NCI-H774 (cell line): ENCODE measurements at places on chromosomes 7 and 10.

GRCh38 chr10:79289801-79290200, 57.5 kb upstream of the PPIF start:
- DNase-seq = no peak

- DNase-seq = peak; percentile 4
Measured at GRCh38 chr7:103343758-103344452, 662 bp downstream of the DNAJC2 start.

DNA sequence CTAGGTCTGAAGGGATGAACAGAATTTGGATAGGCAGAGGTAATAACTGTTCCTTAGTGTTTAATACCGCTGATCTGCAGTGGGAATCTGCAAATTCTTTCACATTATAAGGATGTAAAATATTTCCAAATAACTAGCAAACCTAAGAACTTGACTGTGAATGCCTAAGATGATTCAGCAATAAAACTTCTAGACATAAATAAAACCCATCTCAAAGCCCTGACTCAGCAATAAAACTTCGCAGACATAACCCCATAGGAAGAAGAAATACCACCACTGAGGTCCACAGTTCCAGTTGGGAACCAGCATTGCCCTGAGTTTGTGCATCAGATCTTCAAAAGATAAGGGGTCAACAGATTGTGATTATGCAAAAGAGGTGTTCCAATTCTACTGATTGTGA, 354.2 kb downstream of the GFRA1 start:
- no peak for DNase-seq

DNA sequence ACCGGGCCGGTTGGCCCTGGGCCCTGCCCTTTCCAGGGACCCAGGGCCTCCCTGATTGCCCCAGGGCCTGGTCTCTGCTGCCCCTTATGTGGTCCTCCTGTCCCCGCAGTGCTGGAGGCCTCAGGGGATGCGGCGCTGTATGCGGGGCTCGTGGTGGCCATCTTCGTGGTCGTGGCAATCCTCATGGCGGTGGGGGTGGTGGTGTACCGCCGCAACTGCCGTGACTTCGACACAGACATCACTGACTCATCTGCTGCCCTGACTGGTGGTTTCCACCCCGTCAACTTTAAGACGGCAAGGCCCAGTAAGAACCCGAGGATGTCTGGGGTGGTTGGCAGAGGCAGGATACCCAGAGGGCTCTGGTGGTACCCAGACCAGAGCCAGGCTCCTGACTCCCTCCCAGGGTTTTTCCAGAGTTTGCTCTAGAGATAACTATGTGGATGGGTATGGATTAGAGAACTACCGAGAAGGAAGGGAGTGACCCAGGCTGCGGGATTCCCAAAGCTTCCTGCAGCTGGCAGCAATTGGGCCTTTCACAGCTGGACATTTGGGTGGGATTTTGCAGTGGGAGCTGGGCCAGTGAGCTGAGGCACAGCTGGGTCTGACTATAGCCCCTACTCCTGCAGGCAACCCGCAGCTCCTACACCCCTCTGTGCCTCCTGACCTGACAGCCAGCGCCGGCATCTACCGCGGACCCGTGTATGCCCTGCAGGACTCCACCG, 28.1 kb upstream of the SLC29A3 start:
- DNase-seq = no peak

DNA sequence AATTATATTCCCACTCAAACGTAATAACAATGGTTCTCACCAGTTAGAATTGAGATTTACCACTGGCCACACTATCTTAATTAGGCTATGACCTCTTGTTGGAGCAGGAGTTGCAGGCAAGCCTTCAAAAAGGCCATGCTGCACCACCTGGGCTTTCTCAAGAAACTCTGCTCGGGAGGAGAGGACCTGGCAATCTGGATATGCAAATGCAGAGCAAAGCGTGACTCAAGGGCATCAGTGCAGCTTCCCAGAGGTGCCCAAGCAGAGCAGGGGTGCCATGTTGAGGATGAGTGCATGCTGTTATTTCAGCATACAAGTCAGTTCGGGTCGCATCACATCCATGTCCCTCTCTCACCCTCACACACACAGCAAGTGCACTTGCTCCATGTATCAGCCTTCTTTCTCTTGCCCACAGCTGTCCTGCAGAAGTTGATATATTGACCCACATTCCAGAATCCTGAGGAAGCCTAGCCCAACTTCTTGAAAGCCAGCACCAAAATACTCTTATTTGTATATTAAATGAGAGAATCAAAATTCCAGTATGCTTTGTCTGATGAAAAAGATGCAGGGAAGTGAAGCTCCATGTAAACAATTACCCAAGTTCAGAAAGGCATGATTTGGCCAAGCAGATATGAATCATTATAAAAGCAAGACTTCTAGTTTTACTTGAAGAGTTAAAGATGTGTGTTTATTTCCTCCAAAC, 55.7 kb upstream of the IL6 start:
- DNase-seq = no peak

DNA sequence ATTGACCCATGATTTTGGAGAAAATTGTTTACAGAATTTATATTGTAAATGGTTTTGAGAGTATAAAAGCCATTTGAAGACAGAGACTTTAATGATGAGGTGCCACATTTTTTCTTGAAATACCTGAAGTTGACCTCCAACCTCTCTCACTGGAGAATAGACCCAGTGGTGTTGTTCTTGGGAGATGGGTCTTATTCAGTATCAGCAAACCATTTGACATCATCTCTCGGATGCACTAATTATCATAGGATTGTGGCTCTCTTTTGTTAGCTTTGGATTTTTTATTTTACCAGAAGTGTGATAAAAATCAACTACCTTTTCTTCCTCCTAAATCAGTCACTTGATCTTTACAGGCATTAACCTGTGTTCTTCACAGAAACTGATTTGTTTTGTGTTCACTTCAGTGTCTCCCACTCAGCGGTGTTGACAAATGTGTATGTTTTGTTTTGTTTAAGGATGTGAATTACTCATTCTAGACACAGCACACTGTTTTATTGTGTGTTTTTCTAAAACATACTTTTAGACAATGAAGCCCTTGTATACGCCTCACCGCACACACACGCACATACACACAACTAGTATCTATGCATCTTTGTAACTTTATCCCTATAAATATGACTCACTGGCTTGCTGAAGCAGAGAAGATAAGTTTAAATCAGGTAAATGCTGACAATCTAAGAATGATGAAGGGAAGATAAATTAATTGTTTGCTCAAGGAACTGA, 455.6 kb downstream of the INHBA start:
- peak; percentile 48 for DNase-seq

- DNase-seq = no peak
Measured at GRCh38 chr7:107643938-107644308, 16.7 kb upstream of the SLC26A4 start.

DNA sequence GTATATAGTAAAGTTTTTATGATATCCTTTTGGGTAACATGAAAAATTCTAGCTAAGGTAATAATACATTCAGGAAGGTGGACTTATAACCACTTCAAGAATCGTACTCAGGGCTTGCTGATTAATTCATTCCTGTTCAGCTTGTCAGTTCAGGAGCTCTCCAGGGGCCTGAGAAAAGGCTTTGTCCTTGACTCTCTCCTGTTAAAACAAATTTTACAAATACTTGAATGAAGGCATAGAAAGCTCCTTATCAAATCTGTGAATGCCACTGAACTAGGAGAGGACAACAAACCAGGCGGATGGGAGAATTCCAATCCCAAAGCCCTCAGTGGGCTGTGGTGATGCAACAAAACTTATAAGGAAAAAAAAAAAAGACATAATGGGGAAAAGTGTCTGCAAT, 354.5 kb upstream of the ZMIZ1 start:
- no peak for DNase-seq

DNA sequence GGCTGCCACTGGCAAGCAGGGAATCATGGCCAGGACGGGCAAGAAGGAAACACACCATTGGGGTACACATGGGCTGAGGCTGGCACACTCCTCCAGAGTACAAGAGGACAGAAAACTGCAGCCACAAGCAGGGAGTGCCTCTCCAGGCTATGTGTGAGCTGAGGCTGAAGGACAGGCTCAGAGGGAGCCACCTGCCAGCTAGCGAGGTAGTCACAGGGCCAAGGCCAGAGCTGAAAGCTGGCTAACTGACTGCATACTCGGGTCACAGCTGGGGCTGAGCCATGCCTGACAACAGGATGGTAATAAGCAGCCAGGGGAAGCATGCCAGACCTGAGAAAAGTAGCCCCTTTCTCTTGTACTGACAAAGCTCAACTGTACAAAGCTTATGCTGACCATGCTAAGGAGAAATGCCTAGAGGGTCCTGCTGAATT, 52.0 kb downstream of the KIF5B start:
- no peak for DNase-seq

GRCh38 chr10:78215645-78216044, 182.0 kb downstream of the RPS24 start:
- DNase-seq = no peak

- DNase-seq = no peak
Measured at GRCh38 chr7:157628456-157628855, 291.7 kb downstream of the DNAJB6 start.

DNA sequence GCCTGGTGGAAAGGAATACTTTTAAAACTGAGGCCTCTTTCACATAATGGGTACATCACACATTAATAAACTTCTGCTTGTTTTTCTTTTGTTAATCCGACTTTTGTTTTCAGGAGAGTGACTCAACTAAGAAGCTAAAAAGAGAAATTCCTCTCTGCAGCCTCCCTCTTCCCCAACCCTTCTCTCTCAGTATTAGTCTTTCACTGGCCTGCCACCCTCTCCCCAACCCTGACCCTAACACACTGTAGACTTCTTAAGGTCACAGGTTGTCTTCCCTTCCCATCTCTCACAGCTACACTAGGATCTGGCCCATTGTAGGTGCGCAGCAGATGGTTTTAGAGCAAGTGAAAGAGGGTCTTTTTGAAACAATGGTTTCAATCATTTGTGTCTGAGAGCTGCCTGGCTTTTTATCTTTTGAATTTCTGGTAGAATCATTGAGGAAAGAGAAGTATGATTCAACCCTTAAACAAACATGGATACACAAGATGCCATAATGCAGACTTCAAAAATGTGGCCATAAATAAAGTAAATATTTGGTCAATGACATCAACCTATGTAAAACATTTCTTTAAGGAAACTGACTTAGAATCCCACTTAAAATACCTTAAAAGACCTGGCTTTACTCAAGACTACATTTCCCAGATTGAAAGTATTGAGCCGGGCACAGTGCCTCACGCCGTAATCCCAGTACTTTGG, 17.9 kb upstream of the FFAR4 start:
- DNase-seq = no peak

DNA sequence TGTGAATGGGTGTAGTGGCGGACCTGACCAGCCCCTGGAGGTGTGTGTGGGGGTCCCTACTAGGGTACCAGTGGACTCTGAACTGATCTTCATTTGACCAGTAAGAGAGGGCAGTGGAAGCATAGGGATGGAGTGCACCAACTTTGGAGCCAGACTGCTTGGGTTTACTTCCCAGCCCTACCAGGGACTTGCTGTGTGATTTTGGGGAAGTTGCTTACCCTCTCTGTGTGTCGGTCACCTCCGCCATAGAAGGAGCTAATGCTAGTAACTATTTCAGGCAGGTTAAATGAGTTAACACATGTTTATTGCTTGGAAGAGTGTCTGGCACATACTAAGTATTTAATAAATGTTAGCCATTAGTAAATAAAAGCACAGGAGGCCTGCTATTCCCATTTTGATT, 6.6 kb downstream of the ADCYAP1R1 start:
- DNase-seq = no peak

GRCh38 chr7:74230446-74231231, 20.8 kb downstream of the LAT2 start:
- DNase-seq = no peak

GRCh38 chr7:77606562-77606961, 69.5 kb downstream of the PTPN12 start:
- DNase-seq = no peak

DNA sequence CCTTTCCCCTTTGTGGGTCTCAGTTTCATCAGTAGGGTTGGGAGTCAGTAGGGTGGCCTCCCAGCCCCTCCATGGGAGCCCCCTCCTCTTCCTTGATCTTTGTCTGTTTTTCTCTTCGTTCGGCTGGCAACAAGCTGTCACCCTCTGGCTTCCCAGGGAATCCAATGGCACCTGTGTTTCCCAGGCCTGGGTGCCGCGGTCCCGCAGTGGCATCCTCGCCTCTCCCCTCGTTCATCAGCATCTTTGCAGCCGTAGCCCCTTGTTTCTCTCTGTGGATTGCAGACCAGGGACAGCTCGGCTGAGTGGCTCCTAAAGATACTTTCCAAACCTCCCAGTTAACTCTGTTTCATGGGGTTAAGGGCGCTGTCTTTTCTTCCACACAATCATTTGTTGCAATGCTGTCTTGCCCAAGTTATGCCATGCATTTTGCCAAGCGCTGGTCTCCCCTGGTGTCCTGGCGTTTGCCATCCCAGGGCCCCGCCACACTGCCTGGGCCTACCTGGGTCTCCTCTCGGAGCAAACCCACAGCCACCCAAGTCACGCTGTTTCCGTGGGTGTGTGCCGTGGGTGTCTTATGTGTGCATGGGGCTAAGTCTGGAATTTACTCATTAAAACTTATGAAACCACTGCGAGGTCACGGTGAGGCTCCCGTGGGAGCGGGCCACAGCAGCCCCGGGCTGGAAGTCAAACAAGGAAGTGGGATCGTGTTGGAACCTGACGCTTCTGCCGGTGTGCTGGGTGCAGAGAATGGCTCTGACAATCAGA, 189.4 kb upstream of the SHH start:
- DNase-seq = no peak

- DNase-seq = no peak
Measured at GRCh38 chr10:83990126-83990525, 149.2 kb upstream of the GHITM start.

- no peak for DNase-seq
Measured at GRCh38 chr10:78455811-78456210, 422.1 kb downstream of the RPS24 start.

- DNase-seq = peak; percentile 8
Measured at GRCh38 chr7:71236230-71237105, 104.5 kb downstream of the GALNT17 start.

- DNase-seq = peak; percentile 57
Measured at GRCh38 chr7:92608380-92609322, 18.5 kb upstream of the FAM133B start.

GRCh38 chr7:2950578-2950977, 93.1 kb downstream of the CARD11 start:
- no peak for DNase-seq

GRCh38 chr10:88074971-88075370, 211.5 kb downstream of the PTEN start:
- DNase-seq = no peak

- DNase-seq = no peak
Measured at GRCh38 chr7:83072576-83073517, 89.8 kb downstream of the PCLO start.

DNA sequence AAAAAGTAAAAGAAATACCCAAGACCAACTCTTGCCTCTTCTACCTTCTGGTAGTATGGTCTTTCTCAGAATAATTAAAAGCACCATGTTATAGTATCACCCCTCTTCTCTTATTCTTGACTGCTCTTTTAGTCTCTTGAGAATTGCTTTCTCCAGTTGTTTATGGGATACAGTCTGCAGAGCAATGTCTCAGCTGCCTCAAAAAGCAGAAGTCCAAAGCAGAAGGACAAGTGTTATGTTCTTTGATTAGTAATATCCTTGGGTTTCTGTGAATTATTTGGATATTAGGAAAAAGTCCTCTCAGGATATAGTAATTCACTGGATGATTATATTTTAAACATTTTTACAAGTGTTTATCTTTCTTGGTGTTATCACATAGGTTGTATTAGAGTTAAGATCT, 7.4 kb downstream of the TAS2R41 start:
- DNase-seq = no peak
